Endodermal cell (in vitro differentiated cells): ENCODE measurements at places on chromosomes 3 and 15. TPM values are rescaled to one million over a fixed set of nuclear protein-coding genes. Genes with fewer than 3 reads are reported as not detected.

The GOLGA8S gene
- 0.07 TPM in 1 of 2 replicates, not detected in the other for total RNA-seq

The TGFBR2 gene
- 9.6 and 10.2 TPM in 2 replicates for total RNA-seq

The FBXO40 gene
- total RNA-seq: not detected in 2 replicates

The PTH1R gene
- 0.69 to 2.2 TPM (median 1.9 TPM) in 3 replicates for total RNA-seq

The ITIH1 gene
- total RNA-seq: not detected in 2 replicates

The CFAP20DC gene
- total RNA-seq: 6.2 to 6.5 TPM (median 6.4 TPM) in 3 replicates

The SLC33A1 gene
- 15.8 to 24.6 TPM (median 23.8 TPM) in 3 replicates for total RNA-seq

The FOXB1 gene
- total RNA-seq: 0.35 TPM in 1 of 3 replicates, not detected in the others
